ENCODE measurements at places on chromosomes 7 and 10.

DNA sequence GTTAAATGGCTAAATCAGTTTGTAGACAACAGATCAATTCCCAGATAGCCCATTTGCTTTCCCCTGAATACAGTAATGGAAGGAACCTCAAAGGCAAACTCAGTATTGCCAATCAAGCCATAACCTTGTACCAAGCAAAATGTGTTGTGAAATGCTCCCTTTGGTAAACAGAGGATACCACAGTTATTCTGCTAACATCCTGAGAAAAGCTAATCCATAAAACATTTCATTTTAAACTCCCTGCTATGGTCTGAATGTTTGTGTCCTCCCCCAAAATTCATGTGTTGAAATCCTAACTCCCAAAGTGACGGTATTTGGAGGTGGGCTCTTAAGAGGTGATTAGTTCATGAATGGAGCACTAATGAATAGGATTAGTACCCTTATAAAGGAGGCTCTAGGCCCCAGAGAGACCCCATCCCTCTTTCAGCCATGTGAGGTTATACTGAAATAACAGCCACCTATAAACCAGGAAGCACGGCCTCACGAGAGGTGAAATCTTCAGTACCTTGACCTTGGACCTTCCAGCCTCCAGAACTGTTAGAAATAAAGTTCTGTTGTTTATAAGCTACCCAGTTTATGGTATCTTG, 89.3 kb upstream of the RNF148 start:
- DNase-seq: no peak

DNA sequence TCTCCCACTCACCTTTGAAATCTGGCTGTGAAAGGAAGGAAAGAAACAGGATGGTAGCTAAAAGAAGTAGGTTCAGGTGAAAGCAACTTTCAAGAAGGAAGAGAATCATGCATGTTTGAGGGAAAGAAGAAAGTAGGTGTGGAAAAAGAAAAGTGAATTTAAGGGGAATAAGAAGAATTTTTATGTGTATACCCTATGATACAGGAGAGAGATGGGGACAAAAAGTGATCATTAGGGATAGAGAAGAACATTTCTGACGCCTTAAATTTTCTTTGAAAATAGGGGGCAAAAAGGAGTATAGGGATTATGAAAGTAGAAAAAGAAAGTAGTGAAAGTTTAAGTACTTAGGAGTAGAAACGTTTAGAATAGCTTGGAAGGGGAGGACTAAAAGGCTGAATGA, 15.2 kb downstream of the KRIT1 start:
- DNase-seq: no peak

GRCh38 chr7:19957664-19958063, 184.2 kb upstream of the TMEM196 start:
- no peak for DNase-seq

- no peak for DNase-seq
Measured at GRCh38 chr7:107172276-107173032, 3.7 kb downstream of the HBP1 start.

- DNase-seq: no peak
Measured at GRCh38 chr7:137919987-137920386, 73.2 kb upstream of the DGKI start.

DNA sequence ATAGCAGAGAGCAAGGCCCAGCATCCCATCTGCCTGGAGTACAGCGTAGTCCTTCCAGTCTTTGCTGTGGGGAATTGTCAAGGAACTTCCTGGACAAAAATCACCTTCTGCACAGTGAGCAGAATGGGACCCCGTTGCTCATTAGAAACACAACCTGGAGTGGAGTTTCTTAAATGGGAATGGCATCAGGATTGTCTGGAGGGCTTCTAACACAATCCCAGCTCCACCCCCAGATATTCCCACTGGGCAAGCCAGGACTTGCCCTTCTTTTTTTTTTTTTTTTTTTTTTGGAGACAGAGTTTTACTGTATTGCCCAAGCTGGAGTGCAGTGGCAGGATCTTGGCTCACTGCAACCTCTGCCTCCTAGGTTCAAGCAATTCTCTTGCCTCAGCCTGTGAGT, 356.4 kb downstream of the GALNT17 start:
- no peak for DNase-seq

GRCh38 chr7:31478721-31479120, 35.2 kb upstream of the ITPRID1 start:
- DNase-seq: no peak

Data from stimulated activated CD4-positive, alpha-beta T cell treated with anti-CD3 and anti-CD28 coated beads, Interleukin-1b, Interleukin-23, amount 100 ng/mL, for 24 hours (primary cell).